Suprapubic skin (tissue), 4 donors: ENCODE measurements at places on chromosomes 2 and 18.

- no peak for DNase-seq
Measured at GRCh38 chr2:42558827-42559226, 9.6 kb upstream of the MTA3 start.

- no peak for DNase-seq
Measured at GRCh38 chr18:34993289-34993688, 47.9 kb upstream of the MAPRE2 start.

GRCh38 chr2:218865396-218865795 lies 5.8 kb downstream of the WNT6 start:
- no peak for DNase-seq

- no peak for DNase-seq
Measured at GRCh38 chr2:190432567-190433231, 24.5 kb downstream of the MFSD6 start.

DNA sequence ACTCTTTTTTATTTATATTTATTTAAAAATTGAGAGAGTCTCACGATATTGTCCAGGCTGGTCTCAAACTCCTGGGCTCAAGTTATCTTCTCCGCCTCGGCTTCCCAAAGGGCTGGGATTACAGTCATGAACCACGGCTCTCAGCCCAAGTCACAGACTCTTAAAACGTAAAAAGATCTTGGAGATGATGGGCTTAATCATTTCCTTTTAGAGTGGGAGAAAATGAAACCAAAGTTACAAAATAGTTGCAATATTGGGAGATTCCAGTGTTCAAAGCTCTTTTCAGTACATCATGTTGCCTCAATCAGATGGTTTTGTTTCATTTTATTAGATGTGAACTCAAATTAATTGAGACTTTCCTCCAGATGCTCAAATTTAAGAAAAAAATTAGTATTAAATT lies 151.4 kb upstream of the XPO1 start:
- no peak for DNase-seq

GRCh38 chr18:45370255-45371010 lies 244.8 kb upstream of the SLC14A2 start:
- DNase-seq: no peak

GRCh38 chr2:33104726-33105125 lies 158.0 kb downstream of the LTBP1 start:
- no peak for DNase-seq

DNA sequence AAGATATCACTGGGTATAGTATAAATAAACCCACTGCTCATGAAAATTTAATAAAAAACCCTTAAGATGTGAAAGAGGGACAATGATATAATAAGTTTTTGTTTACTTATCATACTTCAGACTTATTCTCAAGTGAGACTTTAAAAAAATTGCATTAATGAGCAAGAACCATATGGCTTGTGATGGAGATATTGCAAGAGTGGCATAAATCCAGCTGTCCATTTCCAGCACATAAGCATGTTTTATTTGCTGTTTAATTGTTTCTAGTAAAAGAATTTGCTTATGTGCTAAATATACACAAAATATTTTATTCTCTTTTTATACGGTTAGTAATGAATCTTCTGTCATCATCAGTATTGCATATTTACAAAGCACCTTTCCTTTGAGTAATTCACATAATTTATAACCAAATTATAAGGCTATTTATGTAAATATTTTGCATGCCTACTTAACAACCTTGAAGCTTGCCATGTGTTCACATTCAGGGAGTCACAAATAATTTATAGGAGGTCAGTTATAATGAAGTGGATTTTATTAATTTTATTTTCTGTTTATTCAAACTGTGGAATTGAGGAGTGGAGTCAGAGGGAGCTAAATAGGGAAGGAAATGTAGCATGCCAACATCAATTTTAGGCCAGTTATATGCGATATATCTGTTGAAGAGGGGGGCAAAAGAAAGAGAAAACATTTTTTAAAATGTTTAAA lies 318.5 kb upstream of the CWC22 start:
- DNase-seq: no peak

GRCh38 chr18:24878289-24878688 lies 417.9 kb downstream of the HRH4 start:
- no peak for DNase-seq

DNA sequence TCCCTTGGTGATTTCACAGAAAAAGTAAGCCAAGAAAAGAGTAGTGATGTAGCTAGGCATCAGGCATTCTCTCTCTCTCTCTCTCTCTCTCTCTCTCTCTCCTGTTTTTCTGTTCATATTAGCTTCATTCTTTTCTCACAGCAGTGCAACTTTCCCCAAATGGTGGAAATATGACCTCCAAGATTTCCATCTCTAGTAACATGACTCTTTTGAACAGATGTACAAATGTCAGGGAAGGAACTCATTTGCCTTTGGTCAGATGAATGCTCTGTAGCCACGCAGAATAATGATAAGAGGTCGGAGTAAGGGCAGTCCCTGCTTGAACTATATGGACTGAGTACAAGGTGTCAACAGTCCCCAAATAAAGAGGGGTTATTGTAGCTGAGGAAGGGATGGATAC lies 316.2 kb downstream of the GALNT13 start:
- DNase-seq: no peak

DNA sequence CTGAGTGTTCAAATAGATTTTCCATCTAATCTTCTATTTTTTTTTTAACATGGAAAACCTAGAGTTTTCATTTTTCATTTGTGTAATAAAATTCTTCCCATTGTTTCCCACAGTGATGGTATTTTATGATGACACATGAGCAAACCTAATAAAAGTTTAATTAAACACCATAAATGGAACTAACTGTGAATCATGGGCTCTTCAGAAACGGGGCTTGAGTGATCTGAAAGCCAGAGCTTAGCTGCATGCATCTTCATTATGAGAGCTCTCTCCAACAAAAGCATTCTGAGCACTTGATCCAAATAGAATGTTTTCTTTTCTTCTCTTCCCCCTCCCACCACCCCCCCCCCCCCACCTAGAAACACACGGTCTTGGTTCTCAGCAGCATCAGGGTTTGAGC lies 82.1 kb upstream of the REV1 start:
- no peak for DNase-seq

DNA sequence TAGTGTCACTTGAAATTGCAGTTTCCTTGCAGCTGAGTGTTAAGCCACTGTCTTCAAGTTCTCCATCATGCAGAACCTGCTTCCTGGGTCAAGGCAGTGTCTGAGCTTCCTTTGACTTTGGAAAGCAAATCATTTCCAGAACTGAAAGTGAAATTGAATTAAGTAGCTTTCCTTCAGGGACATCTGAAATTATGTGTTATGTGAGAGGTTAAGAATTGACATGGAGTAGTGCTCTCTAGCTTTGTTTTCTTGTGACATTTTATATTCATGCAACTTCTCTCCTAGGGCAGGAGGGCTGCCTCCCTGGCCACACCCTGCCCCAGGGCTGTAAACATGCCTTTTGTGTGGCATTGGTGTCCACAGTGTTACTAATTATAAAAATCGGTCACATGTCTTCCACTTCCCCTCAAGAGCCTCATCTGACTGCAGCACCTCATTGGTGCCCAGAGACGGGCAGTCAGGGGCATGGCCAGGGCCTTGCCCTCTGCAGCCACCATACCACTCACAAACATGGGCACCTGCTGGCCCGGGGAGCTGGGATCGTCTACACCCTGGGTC lies 14.4 kb downstream of the RAB12 start:
- no peak for DNase-seq

GRCh38 chr2:119486886-119487285 lies 37.4 kb downstream of the SCTR start:
- no peak for DNase-seq

GRCh38 chr18:65282096-65282495 lies 468.7 kb upstream of the CDH7 start:
- no peak for DNase-seq

- no peak for DNase-seq
Measured at GRCh38 chr2:155169317-155169716, 470.8 kb downstream of the KCNJ3 start.

- DNase-seq: no peak
Measured at GRCh38 chr2:126368758-126369157, 287.2 kb upstream of the GYPC start.

DNA sequence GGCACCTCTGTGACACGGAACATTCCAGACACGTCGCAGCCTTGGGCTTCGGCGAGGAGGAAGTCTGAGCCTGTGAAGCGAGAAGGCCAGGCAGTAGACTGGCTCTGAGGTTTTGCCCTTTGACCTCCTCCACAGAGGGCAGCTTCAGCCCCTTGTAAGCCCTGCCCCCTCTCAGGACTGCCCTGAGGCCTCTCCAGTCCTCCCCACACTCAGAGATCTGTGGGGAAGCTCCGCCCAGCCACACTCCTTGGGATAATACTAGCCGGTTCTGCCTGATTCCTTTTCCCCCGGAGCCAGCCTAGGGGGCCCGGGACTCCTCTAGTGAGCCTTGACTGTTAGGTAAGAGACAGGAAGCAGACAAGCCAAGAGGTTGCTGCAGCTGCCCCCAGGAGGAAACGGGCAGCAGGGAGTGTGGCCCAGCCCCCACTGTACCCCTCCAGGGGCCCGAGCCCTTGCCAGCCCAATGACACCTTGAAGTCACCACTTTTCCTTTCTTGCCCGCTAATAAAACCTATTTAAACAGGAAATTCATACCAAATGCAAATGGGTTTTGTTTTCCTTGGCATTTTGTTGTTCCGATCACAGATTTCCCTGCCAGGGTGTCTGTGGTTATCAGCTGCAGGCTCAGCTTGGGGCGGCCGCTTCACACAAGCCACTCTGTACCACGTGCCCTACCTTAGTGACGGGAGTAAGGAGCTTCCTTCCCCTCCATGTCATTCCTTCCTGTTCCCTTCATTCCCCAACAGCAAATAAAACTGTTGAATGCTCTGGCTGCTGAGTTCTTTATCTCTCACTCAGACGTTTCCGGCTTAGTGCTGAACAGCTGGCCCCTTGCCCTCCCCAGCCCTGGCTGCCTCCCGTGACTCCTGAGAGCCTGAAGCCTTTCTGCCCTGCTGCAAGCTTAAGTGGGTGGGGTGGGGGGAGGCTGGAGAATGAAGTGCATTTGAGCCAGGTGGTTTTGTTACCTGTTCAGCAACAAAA lies 124.7 kb downstream of the CABLES1 start:
- peak; percentile 89 for DNase-seq

DNA sequence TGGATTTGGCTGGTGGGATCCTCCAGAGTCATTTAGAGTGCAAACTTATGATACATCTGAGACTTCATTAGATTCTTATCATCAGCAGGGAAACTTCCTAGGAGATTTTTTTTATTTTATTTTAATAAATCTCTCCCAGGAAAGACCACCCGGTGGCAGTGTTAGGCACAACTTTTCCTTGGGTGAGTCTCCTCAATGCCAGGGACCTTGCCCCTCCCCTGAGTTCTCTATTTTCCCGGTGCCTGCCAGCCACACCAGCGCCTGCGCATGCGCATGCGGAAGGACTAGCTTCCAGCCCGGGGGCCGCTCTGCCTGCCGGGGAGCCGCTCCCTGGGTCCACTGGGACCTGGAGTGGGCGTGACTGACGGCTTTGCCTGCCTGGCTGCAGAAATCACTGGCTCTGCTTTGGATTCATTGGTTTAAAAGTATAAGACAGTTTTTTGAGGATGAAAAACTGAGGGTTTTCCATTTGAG lies 86.6 kb downstream of the TMEM182 start:
- no peak for DNase-seq

DNA sequence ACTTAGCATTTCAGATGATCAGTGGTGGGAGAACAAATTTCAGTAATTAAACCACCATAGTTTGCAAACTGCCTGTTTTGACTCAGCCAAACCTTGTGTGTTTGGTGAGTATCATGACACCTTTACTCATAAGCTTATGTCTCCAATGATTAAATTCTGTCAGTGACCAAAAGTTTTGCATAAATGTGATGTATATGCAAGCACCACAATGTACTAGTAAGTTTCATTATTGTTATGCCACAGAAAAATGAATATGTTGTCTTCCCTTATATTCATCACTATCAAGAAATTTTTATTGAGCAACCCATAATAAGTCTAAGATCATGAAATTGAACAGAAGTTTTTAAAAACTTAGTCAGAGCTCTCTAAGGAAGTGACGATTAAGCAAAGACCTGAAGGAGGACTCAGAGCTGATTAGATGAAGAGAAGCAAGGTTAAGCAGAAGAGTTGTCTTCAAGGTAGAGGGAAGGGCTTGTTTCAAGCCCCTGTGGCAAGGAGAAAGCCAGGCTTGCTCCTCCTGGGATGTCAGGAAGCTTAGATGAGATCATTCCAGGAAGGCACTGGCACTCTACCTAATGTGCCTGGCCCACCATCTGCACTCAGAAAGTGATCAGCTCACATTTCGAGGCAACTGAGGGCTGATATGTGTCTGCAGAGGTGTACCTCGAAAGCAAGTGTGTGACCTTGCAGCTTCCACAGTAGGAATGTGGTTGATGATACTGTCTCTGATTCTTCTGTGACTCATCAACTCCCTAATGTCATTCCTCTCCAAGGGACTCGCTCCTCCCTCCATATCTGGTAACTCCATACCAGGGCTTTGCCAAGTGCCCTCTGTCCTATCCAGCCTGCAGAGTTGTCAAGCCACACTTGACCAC lies 54.7 kb downstream of the KCTD18 start:
- no peak for DNase-seq

DNA sequence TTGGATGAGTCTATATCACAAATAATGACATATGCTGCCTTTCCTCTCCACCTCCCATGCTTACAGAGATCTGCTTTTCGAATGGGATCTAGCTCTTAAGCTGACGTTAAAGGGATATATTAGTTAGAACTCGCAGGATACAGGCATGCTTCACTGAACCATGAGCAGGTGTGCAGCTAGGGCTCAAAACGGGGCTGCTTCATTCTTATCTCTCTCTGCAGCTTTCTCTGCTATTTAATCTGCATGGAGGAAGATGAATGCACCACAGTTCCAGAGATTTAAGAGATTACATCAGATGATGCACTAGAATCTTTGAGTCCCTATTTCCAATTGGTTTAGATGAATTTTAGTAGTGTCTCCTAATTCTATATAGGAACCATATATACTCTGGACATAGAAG lies 327.0 kb downstream of the RAD51AP2 start:
- no peak for DNase-seq

DNA sequence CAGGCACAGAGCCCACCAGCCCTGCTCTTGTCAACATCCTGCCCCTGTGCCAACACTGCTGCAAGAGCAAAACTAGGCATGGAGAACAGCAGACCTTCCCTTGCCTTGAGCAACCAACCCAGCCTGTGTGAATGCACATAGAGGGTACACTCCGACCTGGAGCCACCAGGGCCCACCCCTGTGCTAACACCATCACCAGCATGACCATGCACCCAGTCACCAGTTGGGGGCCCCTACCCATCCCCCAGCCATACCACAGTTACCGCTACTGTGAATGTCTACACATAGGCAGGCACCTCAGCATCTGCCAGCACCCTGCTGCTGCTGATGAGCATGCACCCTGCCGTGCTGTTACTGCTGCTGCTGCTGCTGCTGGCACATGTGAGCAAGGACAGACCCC lies 301.9 kb upstream of the ST6GAL2 start:
- no peak for DNase-seq

GRCh38 chr2:158817588-158817987 lies 22.5 kb downstream of the DAPL1 start:
- DNase-seq: no peak

DNA sequence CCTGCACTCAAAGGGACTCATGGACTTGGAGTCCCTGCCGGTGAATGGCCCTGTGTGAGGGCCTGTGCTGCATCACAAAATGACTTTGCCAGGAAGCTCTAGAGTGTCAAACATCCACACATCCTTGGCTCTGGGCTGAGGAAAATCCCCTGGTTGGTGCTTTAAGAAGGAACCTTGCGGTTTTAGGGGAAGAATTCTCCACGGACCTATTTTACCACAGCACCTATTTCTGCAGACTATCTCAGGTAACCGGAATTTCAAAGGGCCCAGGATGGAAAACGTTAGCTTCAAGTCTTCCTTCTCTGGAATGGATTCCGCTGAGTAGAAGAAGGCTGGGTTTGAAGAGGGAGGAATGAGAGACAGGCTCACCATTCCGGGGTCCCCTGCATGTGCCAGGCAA lies 166.2 kb downstream of the ALK start:
- no peak for DNase-seq

GRCh38 chr18:9244376-9244775 lies 90.2 kb upstream of the TWSG1 start:
- DNase-seq: no peak
